ENCODE measurements at places on chromosomes 16 and 17.

DNA sequence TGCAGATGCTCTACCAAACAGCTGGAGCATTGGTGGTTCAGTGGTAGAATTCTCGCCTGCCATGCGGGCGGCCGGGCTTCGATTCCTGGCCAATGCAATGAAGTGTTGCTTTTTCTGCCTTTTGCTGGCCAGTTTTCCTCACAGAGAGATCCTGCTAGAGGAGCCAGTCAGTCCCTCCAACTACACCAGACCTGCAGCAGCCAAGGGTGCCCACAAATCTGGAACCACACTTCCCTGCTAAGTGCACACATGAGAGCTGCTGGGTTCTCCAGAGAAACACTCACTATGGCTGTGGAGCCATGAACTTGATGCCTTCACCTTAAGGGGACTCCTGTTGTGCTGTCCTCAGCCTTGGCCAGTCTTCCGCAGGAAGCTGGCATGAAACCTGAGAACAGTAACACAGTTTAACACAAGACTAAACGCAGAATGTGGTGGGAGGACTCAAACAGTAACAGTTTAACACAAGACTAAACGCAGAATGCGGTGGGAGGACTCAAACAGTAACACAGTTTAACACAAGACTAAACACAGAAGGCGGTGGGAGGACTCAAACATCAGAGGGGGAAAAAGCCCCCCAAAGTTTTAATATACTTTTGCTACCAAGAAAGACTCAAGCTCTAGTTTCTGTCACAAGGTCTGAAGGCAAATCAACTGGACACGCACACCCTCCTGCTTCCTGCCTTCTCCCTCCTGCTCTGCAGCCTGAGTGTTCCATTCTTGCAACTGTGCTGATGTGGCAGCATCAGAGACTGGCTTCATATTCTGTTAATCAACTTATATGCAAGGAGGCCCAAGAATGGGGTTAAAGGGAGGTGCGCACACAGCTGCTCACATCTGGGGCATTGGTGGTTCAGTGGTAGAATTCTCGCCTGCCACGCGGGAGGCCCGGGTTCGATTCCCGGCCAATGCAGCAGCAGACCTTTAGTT is 12.0 kb downstream of the VAC14 start:
- no peak for DNase-seq

GRCh38 chr17:2593821-2594721 is 617 bp downstream of the PAFAH1B1 start:
- DNase-seq: peak; percentile 84

DNA sequence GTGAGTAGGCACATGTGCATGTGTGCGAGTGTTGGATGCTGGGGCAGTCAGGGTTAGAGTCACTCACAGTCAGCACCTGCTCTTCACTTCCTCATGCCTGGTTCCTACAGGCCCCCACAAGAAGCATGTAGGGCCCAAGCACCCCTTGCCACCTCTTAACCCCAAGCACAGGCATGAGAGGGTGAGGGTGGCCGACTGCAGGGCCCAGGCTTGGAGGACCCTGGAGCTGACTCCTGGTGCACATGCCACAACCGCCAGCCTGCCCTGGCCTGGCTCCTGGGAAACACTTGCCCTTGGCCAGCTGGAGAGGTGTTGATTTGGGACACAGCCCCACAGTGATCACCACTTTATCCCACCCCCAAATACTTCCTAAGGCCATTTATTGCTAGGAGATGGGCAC is 16.9 kb upstream of the CDRT15L2 start:
- no peak for DNase-seq

GRCh38 chr16:55701442-55702319 is 45.9 kb downstream of the SLC6A2 start:
- DNase-seq: peak; percentile 50

- DNase-seq: no peak
Observed at GRCh38 chr16:17411263-17411662, 59.5 kb downstream of the XYLT1 start.

- DNase-seq: peak; percentile 38
Observed at GRCh38 chr17:82848022-82848592, 8.3 kb upstream of the ZNF750 start.

Measured in activated CD4-positive, alpha-beta T cell treated with anti-CD3 and anti-CD28 coated beads, Interleukin-2, amount 50 U/mL, for 48 hours (primary cell).